ENCODE measurements at places on chromosomes 13 and 19.
A peak's percentile ranks its signal among the peaks of the same experiment; 100 is the strongest.

- no peak for DNase-seq
These were observed 757 bp downstream of the EGLN2 start for GRCh38 chr19:40799558-40800338.

GRCh38 chr19:33713194-33713593 is 83.5 kb upstream of the KCTD15 start:
- DNase-seq, result no peak

- no peak for DNase-seq
These were observed 87.2 kb upstream of the SLC10A2 start for GRCh38 chr13:103153466-103153865.

DNA sequence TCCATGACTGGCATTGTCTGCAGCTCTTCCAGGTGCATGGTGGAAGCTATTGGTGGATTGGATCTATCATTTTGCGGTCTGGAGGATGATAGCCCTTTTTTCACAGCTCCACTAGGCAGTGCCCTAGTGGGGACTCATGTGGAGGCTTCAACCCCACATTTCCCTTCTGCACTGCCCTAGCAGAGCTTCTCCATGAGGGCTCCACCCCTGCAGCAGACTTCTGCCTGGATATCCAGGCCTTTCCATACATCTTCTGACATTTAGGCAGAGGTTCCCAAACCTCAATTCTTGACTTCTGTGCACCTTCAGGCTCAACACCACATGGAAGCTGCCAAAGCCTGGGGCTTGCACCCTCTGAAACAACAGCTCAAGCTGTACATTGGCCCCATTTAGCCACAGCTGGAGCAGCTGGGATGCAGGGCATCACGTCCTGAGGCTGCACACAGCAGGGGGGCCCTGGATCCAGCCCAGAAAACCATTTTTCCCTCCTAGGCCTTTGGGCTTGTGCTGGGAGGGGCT is 800.2 kb upstream of the MIR17HG start:
- DNase-seq, result no peak

GRCh38 chr19:15871570-15871969 is 26.3 kb downstream of the CYP4F2 start:
- no peak for DNase-seq

DNA sequence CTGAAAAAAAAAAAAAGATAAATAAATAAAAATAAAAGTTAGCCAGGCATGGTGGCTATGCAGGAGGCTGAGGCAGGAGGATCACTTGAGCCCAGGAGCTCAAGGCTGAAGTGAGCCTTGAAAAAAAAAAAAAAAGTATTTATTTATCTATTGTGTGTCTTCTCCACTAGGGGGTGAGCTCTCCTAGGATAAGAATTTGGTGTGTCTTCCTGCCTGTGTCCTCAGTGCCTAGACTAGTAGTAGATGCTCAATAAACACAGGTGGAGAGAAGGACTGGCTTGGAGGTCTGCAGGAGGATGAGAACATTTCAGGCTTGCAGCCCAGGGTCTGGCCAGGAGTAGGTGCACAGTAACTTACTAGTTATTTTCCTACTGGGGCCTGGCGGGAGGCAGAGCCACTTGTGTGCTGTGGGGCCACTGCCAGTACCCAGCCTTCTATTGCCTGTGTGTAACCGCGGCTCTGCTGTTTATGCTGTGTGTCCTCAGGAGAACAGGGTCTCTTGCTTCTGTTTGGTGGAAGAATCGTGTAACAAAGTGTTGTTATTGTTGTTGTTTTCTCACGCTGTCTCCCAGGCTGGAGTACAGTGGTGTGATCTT is 5.4 kb downstream of the LMTK3 start:
- no peak for DNase-seq

- DNase-seq, result no peak
These were observed 778 bp upstream of the LRRC4B start for GRCh38 chr19:50568728-50569698.

DNA sequence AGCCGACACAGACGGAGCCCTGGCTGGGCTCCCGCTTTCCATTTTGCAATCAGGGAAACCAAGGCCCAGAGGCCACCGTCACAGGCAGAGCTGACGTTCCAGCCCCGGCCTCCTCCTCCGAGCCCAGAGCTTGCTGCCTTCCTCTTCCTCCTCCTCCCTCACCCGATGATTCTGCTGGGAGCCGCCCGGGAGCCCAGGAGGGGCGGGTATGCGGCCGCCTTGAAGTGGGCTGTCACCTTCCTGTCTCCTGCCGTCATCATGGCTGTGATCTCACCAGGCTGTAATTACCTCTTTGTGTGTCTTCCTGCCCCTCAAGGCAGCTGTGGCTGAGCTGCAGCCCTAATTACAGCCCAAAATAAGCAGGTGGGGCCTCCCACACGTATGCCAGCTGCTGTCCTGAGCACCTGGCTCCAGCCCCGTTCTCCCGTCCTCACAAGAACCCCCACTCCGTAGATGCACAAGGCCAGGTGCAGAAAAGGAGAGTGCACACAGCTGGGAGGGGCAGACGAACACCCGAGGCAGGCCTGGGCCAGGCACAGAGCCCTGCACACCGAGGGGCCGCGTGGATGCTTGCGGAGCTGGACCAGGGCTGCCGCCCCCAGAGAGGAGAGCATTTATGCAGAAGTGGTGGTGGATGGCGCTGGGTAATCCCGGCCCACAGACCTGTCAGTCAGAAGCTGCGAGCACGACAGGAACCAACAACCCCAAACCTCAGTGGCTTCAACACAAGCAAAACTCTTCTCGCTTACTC is 4.0 kb downstream of the TPGS1 start:
- DNase-seq, result peak; percentile 63

GRCh38 chr19:29086182-29086581 is 126.8 kb downstream of the UQCRFS1 start:
- no peak for DNase-seq

DNA sequence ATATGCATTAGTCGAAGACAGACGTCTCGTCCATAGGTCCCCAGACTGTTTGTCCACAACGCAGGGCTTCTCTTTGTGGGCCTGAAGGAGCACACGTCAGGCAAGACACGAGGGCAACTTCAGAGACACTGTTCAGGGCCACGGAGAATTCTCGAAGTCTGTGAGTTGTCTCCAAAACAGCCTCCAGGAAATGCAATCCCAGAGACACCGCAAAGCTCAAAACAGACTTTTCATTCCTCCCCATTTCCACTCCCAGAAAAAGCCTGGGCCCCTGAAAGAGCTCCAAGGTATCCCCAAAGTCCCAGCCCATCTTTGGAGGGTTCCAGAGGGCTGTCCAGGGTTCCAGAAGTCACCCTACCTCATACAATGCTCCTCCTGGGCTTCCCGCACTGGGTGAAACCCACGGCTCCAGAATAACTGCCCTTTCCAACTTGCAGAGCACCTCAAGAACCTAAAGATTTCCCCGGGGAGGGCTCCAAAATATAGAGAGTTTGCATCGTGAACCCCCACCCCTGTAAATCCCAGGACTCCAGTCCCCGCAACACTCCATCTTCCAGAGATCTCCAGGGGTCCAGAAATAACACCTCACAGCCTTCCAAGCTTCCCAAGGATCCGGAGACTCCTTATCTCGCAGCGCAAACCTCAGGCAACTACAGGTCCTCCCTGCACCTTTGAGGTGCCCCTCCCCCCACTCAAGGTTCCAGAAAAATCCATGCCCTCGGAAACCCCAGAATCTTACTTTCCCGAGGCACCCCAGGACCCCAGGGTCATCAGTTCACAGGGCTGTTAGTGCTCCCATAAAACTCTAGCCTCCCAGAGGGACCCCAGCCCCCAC is 687 bp upstream of the FTL start:
- DNase-seq, result no peak

- no peak for DNase-seq
These were observed 90.4 kb downstream of the COL4A1 start for GRCh38 chr13:110216398-110217041.

GRCh38 chr13:97658556-97658955 is 224.6 kb downstream of the RAP2A start:
- DNase-seq, result no peak

- DNase-seq, result no peak
These were observed 29.7 kb downstream of the MLLT1 start for GRCh38 chr19:6250024-6250615.

DNA sequence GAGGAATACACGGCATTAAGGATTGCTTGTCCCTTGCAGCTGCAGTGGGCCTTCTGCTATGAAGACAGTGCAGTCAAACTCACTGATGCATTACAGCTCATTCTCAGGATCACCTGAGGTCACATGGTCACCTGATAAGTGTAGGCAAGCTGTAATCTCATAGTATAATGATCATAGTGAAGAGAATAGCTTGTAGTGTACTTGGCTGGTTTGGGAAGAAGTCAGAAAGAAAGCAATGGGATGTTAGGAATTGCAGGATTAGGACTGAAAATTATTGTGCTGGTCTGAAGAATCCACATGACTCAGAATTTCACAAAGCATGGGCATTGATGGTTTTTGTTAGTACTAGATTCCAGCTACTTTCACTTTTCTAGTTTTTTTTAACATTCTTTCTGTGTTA is 76.7 kb downstream of the MBNL2 start:
- no peak for DNase-seq

GRCh38 chr13:41026788-41027187 is 7.7 kb upstream of the ELF1 start:
- no peak for DNase-seq

GRCh38 chr19:408902-409515 is at the start of gene C2CD4C:
TSS of gene C2CD4C (minus strand) at chr19:409147. CDS start at chr19:408361, 786 bp downstream.
- no peak for DNase-seq

DNA sequence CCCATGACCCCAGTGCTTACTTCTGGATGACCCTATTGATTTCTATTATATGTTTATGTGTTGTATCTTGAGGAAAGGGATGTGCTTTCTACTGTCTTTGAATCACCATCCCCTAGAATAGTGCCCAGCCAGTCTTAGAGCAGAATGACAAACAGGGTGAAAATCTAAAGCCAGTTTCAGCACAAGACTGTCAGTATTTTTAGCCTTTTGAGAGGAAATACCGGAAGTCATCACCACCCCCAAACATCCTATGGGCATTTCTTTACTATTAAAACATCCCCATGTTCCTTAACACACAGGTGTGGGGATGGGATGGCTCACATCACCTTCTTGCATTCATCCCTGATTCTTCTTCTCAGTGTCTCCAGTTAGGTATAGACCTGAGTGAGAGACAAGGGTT is 52.1 kb upstream of the UBE2L5 start:
- DNase-seq, result no peak

DNA sequence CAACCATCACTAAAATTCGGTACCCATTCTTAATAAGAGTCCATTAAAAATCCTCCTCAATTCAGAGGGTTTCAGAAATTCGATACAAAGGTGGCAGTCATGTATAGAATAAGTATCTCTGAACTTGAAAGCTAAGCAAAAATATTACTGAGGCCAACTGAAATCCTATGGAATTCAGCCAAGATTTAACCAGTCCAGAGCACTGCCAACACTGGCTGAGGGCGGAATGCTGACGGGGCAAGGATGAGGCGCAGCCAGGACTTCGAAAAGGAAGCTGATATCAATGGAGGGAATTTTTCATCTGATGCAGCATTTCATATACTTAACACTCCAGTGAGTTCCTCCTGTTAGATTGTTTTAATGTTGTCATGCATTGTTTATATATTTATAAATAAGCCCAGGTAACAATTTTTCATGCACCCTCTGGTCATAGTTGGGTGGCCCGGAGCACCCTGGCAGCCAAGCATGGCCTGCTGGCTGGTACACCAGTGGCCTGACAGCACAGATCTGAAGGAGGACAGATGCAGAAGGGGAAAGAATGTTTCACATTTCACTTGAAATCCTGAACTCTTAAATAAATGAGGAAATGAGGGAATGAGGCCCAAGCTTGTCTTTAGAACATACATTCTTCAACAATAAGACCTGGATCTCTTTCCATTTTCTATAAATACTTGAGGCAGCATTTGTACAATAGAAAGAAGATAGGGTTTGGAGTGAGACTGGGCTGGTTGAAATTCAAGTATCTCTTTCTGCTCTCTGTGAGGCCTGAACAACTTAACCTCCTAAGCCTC is 41.5 kb downstream of the WDFY2 start:
- DNase-seq, result no peak

- DNase-seq, result no peak
These were observed 3.2 kb downstream of the USPL1 start for GRCh38 chr13:30620941-30621340.

GRCh38 chr19:12237143-12237839 is 57.4 kb downstream of the ZNF44 start:
- DNase-seq, result no peak

DNA sequence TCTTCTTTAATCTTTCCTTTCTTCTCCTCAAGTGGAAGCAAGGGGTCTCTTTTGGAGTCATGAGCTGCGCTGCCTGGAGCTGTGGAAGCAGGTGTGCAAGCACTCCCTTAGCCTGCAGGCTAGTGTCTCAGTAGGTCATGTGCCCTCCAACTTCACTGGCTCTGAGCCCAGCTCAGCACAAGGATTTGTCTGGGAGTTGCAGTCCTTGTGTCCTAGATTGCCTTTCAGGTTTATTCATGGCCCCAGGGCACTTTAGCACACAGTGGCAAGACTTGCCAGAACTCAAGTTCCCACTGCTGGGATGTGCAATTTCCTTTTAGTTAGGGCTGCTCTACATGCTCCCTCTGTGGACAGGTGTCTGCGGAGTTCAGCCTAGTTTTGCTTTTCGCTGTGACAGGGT is 211.7 kb downstream of the LIG4 start:
- DNase-seq, result no peak

DNA sequence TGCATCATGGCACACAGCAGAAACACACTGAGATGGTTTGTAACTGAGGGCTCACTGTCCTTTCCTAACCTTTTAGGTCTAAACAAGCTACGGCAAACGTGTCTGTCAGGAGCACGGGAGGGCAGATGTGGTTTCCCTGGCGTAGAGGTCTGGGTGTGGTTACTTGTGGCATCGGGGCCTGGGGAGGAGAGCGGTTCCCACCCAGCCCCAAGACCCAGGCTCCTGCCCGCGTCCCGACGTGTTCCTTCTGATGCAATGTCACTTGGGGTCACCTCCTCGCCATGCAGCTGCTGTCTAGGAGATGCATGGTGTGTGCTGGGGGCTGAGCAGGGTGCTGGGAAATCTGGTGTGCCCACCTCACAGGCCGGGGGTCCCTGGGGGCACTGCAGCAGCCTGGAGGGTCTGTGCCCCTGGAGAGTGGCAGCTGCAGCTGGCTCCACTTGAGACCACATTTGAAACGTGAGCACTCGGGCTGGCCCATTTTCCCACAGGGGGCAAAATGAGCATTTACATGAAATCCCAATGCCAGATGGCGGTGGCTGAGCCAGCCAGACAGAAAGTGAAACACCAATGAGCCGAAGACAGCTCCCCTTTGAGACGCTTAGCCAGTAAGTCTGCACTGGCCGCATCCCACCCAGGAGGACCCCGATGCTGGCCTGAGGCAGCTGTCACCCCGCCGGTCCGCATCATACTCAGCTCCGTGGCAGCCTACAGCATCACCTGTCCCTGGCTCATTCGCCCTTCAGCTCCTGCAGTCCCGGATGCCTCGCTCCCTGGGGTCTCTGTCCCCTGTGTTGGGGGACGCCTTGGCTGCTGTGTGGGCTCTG is 22.3 kb upstream of the MYDGF start:
- DNase-seq, result no peak

- DNase-seq, result no peak
These were observed 607.6 kb downstream of the PCDH17 start for GRCh38 chr13:58238972-58239773.
